Right ventricle myocardium inferior (tissue), 1 donor: ENCODE measurements at places on chromosomes 12 and 14. TPM values are rescaled to one million over a fixed set of nuclear protein-coding genes. Genes with fewer than 3 reads are reported as not detected.

DNA sequence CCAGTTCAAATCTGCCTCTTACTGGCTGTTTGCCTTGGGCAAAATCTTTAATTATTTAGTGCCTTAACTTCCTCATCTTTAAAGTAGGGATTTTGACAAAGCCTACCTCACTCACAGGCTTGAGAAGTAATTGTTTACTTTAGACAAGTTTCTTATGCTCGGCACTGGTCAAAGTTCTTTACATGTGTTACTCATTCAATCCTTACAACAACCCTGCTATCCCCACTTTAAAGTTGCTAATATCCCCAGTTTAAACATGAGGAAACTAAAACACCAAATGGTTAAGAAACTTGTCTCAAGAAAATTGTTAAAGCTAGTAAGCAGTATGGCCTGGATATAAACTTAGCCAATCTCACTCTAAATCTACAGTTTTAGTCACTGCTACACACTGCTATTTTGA is 204.0 kb upstream of the AVPR1A start:
- DNase-seq: no peak

DNA sequence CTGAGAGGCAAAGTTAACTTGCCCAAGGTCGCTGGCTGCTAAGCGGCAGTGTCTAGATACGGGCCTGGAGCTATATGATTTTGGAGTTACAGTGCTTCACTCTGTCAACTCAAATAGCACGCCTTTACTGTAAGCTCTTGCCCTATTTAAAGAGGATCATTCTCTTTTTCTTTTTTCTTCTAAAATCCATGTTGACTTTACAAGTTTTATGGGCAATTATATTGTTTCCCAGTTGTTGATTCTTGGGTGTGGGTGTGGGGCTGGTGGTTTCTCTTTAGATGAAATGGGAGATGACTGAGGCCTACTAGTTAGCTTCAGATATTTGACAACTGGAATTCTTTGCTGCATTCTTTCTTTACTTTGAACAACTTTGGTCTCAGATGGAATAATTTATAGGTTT is 70.7 kb downstream of the C12orf75 start:
- DNase-seq: no peak

DNA sequence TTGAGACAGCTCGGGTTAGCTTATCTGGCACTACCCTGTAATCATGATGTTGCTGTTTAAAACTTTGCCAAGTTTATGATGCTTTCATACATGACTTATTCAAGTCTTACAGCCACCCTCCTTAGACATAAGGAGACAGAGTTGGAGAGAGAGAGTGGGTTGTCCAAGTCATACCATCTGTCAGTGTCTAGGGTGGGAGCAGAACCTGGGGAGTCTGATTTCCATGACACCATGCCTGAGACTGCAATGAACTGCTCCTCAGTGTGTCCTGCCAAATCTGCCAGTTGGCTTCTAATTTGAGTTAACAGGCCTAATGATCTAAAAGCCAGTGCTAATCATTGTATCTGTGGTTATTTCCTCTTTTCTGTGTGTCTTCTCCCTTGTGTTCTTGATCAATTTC is 43.7 kb upstream of the PHC1 start:
- DNase-seq: no peak

The NKX2-1 gene
- total RNA-seq: not detected

The KERA gene
- total RNA-seq: not detected

DNA sequence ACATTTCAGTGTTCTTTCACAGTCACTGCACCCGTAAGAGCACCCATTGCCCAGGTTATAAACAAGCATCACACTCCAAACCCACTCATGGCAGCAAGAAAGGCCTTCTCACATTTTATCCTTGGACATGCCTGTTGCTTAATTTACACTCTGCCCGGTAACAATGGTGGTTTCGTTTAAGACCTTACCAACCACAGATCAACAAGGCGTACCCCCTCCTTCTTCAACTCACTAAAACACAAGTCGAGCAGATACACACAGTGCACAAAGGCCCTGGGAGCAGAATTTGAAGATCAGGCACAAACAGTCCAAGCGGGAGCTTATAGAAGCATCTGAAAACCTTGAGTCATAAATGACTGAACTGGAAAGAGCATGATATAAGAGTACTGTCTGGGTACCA is 98.1 kb downstream of the GALC start:
- DNase-seq: no peak

- no peak for DNase-seq
These were observed 579.2 kb downstream of the BCL11B start for GRCh38 chr14:98692832-98693231.

DNA sequence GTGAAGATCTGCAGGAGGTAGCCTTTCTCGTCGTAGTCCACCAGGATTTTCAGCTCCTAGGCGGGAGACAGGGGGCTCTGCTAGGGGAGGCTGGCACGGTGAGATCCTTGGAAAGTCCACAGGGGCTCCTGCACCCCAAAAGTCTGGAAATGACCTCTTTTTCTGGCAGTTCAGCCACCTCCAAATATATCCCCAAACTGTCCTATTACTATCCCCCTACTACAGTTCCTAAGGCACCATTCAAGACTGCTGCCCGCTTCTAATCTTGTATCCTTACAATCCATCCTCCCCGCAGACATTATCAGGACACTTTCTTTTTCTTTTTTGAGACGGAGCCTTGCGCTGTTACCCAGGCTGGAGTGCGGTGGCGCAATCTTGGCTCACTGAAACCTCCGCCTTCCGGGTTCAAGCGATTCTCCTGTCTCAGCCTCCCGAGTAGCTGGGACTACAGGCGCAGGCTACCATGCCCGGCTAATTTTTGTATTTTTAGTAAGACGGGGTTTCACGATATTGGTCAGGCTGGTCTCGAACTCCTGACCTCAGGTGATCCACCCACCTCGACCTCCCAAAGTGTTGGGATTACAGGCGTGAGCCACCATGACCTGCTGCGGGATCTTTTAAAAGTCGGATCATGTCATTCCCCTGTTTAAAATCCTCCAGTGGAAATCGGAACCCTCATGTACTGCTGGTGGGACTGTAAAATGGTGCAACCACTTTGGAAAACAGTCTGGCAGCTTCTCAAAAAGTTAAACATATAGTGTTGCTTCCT is 18.5 kb downstream of the HPD start:
- DNase-seq: no peak

DNA sequence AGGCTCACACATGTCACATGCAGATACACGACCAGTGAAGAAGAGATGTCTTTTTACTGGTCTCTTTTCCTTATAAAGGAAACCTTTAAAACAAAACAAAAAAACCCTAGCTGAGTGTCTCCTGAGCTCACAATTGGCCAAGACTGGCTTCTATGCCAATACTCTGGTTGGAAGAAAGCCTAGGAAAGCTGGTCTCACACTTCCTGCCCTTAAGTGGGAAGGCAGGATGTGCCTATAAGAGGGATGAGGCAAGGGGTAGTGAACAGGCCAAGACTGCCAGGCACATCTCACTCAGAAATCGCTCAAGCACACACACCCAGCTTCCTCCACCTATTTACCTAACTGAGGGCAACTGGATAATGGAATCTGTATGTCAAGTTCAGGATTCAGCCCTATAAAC is 50.0 kb downstream of the SOCS2 start:
- DNase-seq: no peak

GRCh38 chr14:97920201-97920600 is 1123.0 kb downstream of the VRK1 start:
- DNase-seq: no peak

- DNase-seq: no peak
These were observed 2.1 kb upstream of the SLC15A4 start for GRCh38 chr12:128825835-128826234.

The IFNG-AS1 gene
- total RNA-seq: not detected

The IPO4 gene
- total RNA-seq: 10.5 TPM

The ALG10B gene
- total RNA-seq: 6.7 TPM

DNA sequence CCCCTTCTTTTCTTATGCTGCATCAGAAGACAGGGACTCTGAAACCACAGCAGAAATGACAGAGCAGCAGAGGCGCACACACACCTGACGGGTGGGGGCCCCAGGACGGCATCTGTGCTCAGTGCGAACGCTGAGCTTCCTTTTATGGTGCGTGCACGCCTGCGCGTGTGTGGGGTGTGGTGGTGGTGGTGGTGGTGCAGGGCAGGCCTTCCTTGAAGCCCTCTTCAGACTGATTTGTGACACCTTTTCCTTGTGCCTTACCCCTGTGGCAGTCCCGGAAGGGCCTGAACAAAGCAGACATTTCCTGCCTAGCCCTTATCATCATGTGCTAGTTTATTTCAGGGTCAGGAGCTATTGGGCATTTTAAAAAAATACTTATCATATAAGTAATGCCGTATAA is 75.7 kb downstream of the TSPAN9 start:
- DNase-seq: no peak

The DTX1 gene
- total RNA-seq: 3.7 TPM

The PLA2G1B gene
- not detected for total RNA-seq

The DPF3 gene
- 27.3 TPM for total RNA-seq

The IFI27 gene
- total RNA-seq: 164 TPM

DNA sequence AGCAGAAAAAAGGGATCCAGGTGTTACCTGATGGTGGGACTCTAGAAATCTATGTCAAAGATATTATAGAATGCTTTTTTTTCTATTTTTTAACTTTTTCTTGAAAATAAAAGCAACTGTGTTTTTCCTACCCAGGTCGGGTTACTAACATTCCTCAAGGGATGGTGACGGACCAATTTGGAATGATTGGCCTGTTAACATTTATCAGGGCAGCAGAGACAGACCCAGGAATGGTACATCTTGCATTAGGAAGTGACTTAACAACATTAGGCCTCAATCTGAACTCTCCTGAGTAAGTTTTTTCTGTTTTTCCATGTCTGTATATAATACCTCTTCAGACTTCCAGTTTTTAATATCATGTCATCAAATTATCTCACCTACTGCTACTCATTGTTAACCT is 27.6 kb upstream of the KCNMB4 start:
- no peak for DNase-seq

GRCh38 chr12:24905431-24905830 is 43.5 kb downstream of the BCAT1 start:
- DNase-seq: no peak

DNA sequence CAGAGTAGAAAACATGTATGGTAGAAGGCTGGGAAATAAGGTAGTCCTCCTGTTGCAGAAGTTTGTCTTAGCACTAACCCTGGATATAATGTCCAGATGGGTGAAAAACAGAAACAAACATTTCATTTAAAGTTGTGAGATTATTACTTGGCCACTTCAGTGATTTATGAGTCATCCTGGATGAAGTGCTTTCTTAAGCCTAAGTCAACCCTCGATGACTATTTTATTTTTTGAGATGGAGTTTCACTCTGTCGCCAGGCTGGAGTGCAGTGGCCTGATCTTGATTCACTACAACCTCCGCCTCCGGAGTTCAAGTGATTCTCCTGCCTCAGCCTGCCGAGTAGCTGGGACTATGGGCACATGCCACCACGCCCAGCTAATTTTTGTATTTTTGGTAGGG is 10.2 kb downstream of the DLST start:
- DNase-seq: no peak

GRCh38 chr12:131947482-131948027 is 2.2 kb upstream of the EP400 start:
- DNase-seq: no peak

The RBP5 gene
- 0.54 TPM for total RNA-seq

DNA sequence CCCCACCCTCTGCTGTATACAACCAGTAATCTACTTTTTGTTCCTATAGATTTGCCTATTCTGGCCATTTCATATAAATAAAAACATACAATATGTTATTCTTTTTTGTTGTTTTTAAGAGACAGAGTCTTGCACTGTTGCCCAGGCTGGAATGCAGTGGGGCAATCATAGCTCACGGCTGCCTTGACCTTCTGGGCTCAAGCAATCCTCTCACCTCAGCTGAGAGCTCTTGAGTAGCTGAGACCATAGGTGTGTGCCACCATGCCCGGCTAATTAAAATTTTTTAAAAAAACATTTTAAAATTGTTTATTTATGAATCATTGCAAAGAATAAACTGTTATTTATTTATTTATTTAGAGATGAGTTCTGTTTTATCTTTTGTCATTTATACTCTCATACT is 11.6 kb downstream of the PTGR2 start:
- no peak for DNase-seq

The DIO2 gene
- 1.6 TPM for total RNA-seq

The PTPRQ gene
- 0.70 TPM for total RNA-seq

- no peak for DNase-seq
These were observed 399 bp downstream of the NCAPD2 start for GRCh38 chr12:6494258-6494743.

The KRT85 gene
- total RNA-seq: not detected

- no peak for DNase-seq
These were observed 36.4 kb downstream of the CCDC91 start for GRCh38 chr12:28226705-28227104.

The MAP3K9 gene
- 1.7 TPM for total RNA-seq

GRCh38 chr12:131043401-131043871 is 89.7 kb downstream of the ADGRD1 start:
- DNase-seq: no peak

GRCh38 chr12:119308708-119309456 is 25.6 kb upstream of the CCDC60 start:
- DNase-seq: no peak

DNA sequence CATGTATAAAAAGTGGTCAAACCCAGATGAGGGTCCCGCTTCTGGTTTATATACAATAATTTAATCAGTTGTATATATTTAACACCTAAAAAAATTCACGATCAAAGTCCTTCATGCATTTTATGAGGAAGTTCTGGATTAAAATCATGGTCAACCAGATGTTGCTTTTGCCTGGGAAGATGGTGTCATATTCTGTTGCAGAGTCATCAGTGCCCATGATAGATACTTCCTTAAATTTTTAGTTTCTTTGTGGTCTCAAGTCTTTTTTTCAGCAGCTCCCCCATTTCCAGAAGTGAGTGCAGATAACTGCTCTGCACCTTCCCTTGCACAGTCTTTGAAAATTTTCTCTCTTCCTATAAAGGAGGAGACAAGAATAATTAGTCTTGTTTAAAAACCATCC is 16.1 kb downstream of the ERP29 start:
- no peak for DNase-seq

The POLE2 gene
- 0.54 TPM for total RNA-seq

DNA sequence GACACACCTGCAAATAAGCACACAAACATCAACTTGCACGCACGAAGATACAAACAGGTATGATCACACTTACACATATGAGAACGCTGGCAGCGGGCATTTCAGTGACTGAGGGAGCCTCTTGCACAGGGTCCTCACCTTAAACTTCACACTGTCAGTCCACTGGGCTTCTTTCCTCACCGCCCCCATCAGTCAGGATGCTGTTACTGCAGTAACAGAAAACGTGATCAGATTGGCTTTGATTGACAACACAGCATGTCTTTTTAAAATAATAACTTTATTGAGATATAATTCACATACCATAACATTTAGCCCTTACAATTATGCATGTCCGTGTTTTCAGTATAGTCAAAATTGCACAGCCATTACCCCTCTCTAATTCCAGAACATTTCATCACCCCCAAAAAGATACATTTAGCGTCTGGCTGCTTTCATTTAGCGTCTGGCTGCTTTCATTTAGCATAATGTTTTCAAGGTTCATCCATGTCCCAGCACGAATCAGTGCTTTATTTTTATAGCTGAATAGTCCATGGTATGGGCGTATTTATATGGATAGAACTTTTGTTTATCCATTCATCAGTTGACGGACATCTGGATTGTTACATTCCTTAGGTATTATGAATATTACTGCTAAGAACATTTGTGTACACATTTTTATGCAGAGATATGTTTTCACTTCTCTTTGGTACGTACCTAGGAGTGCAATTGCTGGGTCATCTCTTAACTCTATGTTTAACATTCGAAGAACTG is 8.4 kb downstream of the CCDC197 start:
- DNase-seq: peak; percentile 20
